ENCODE measurements at places on chromosomes 12 and 14. TPM values are rescaled to one million over a fixed set of nuclear protein-coding genes. Genes with fewer than 3 reads are reported as not detected.

Gene KRT75
- 1.1 TPM for total RNA-seq

Gene HOXC12
- total RNA-seq, result 6.0 TPM

Gene ACVRL1
- total RNA-seq, result 1.7 TPM

Gene PPP1R36
- total RNA-seq, result 0.63 TPM
